ENCODE measurements at places on chromosomes 16 and 17.

- DNase-seq, result no peak
Measured at GRCh38 chr16:70418993-70419318, 19.9 kb downstream of the ST3GAL2 start.

DNA sequence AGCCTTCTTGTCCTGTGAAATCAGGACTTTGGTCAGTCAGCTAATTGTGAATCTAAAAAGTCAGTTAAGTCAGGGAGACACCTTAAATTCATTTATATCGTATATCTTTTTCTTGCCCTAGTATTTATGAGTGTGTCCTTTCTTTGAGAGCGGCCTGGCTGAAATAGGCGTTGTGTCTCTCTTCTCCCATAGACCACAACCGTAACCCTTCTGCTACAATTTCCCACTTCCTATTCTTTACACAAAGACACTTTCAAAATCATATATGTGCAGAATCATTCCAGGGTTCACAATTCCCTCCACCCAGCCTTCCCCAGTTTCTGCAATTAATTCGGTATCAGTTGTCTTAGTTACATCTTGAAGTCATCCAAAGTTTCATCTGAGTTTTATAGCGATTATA is 14.0 kb upstream of the COTL1 start:
- DNase-seq, result no peak

GRCh38 chr16:25713785-25714570 is 22.2 kb downstream of the HS3ST4 start:
- no peak for DNase-seq

GRCh38 chr17:78958641-78959127 is 21.0 kb downstream of the LGALS3BP start:
- no peak for DNase-seq

DNA sequence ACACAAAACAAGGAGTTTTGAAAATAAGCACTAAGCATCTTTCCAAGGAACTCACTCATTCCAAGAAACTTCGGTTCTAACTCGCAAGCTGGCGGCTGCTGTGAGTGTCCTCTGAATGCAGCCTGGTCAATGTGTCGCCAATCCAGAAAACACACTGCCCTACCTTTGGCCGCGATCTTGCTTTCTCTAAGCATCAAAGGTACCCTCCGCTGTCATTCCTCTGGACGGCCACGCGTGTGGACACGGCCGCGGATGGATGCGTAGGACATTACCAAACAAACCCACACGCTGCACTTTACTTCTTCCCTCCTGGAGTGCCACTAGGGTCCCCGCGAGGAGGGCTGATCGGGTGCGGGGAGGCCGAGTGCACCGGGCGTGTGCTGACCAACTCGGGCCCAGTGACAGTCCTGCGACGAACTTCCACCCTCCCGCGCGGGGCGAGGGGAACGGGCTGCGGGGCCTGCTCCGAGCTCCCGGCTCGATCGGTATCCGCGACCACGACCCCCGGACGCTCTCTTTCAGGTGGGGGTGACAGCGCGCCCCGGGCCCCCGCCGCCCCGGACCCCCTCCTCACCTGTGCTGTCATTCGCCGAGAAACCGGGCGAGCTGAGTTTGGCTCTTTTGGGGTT is 1.1 kb downstream of the CREBBP start:
- peak; percentile 20 for DNase-seq

- no peak for DNase-seq
Measured at GRCh38 chr17:65405563-65405962, 155.9 kb downstream of the AXIN2 start.

- DNase-seq, result no peak
Measured at GRCh38 chr17:56173958-56174835, 20.9 kb downstream of the ANKFN1 start.

GRCh38 chr17:48970224-48970623 is 1.8 kb upstream of the GIP start:
- DNase-seq, result no peak

DNA sequence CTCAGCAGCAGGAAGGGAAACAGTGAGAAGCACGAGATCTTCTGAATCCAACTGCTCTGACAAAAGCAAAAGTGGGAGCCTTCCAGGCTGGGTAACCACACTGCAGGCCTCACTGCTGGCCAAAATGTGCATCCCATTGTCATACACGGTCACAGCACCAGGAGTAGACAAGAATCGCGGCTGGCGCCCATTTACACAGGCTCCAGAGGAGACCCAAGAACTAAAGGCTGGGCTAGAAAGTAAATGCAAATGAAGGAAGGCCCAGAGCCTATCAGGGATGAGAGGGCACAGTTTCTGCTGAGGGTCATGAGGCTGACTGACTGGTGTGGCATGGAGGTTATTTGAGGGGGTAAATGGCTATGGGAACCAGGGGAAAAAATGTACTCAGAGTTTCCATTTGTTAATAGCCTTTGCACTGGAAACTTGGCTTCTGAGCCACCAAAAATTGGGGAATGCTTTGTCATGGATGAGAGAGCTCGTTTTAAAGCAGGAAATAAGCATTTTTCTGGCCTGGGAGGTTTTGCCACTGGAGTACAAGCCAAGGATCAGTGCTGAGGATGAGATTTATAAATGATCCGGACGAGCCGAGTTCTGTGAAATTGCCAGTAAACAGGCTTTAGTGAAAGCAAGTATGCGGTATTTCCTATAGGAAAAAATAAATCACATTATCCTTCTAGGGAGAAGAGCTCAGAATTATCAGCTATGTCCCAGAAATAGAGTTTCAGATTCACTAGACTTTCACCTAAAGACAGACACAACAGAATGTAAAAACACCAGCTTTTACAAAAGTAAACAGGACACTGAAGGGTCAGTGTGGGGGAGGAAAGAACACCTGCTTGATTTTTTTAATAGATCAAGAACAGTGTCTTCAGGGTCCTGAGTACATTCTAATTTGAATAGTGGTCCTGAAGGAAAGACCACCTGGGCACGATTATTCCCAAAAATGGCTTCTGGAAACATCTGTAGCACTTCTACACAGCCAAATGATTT is 66.9 kb upstream of the GSG1L start:
- DNase-seq, result no peak

DNA sequence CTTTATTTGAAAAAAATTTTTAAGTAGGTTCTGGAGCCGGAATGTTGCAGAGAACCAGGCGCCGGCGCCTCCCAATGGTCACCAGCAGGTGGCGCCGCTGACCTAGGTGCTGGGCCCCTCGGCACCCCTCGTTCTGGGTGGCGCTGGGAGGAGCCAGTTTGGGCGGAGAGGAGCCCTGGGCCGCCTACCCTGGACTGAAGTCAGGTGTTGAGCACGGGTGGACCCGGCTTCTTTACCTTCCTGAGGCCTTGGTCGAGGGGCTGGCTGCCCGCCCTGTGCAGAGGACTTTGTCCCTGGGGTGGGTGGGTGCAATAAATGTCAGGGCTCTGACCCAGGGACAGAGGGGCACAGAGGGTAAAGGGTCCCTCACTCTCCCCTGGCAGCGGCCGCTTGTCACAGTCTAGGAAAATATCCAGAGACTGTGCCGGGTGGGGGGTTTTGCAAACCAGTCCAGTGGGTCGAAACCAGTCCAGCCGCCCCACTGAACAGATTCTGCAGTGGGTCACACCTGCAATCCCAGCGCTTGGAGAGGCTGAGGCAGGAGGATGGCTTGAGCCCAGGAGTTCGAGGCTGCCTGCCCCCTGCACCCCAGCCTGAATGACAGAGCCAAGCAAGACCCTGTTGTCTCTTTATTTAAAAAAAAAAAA is 30.1 kb upstream of the TNFRSF13B start:
- DNase-seq, result peak; percentile 75

DNA sequence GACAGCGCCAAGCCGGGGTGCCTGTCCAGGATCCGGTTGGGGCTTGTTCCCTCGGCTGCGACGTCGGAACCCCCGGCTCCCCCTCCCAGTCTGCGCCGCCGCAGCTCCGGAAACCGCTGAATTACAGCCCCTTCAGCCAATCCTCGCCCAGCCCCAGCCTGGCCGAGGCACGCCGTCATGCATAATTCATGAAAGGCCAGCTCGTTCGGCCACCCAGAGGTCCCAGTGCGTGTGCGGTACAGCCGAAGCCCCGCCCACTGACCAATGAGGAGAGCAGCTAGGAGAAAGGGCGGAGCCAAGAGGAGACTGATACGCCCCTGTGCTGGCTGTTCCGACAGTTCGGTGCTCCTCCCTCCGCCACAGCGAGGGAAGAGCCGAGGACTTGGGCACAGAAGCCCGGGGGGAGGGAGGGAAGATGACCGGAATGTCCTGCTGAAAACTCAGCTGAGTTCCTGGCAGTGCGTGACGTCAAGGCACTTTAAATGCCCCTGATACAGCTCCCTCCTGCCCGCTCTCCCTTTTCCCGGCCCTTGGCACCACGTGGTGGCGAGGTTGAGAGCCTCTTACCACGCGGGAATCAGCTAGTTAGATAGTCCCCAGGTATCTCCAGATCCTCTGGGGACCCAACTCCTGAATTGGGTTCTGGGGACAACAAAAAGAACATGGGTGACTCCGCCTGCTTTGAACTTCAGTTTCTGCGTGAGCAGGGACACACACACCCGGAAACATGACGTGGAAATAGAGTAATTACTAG is at the start of gene STAT3:
TSS of gene STAT3 (minus strand) at position 62 of the 754 bp plus-strand sequence. CDS start 39,926 bp downstream, outside the sequence.
- peak; percentile 100 for DNase-seq

DNA sequence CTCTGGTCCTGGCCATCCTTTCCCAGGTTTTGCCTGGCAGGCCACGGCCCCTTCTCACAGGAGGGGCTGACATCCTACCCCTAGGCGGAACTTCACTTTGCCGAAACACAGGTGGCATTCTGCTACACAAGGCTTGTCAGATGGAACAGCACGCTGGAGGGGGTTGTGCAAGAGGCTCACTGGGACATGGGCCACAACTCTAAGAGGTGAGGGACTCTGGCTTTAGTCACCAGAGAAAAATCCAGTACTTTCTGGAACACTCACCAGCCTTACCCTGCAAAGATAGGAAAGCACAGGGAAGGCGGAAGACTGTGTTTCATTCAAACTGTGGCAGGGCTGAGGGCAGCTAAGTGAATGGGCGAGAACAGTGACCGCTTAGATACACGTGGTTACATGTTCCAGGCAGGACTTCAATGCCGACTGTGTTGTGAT is 18.3 kb downstream of the CDC42EP4 start:
- DNase-seq, result no peak

- peak; percentile 74 for DNase-seq
Measured at GRCh38 chr16:11079652-11080187, 135.4 kb downstream of the CLEC16A start.

DNA sequence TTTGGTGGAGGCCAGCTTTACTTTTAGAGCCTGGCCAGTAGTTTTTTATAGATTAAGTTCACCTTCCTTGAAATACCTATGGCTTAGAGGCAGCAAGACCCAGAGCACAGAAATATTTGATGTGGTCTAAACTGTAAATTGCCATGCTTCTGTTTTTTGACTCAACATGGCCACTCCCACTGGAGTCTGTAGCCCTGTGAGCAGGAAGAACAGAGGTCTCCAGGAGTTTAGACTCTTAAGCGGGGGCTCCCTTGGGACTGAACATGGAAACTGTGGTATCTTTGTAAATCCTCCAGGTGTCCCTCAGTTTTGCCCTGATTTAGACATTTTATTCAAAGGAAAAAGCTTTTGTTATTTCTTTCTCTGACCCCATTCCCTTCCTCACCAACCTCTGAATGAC is 145.6 kb downstream of the FTO start:
- no peak for DNase-seq

- no peak for DNase-seq
Measured at GRCh38 chr17:40462343-40463121, 19.3 kb downstream of the IGFBP4 start.

- DNase-seq, result no peak
Measured at GRCh38 chr17:7240375-7240774, 1.1 kb upstream of the PHF23 start.

DNA sequence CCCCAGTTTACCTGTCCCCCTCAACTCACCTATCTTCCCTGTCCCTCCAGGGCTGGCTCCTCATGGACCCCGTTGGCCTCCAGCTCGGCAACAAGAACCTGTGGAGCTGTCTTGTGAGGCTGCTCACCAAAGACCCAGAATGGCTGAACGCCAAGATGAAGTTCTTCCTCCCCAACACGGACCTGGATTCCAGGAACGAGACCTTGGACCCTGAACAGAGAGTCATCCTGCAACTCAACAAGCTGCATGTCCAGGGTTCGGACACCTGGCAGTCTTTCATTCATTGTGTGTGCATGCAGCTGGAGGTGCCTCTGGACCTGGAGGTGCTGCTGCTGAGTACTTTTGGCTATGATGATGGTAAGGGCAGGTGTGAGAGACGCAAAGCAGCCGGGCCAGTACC is 31.3 kb downstream of the NLRC5 start:
- DNase-seq, result no peak

DNA sequence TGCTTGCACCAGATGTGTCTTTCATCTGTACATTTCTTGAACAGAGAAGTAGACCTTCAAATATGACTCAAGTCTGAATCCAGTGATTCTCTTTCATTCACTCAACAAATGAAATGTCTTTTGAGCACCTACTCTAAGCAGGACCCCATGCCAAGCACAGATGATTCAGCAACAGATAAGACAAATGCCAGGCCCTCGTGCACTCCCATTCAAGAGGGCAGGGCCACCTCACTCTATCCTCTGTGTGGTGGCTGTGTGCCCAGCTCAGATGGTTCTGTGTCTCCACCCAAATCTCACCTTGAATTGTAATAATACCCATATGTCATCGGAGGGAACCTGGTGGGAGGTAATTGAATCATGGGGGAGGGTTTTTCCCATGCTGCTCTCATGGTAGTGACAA is 74.1 kb upstream of the NKD1 start:
- peak; percentile 59 for DNase-seq

DNA sequence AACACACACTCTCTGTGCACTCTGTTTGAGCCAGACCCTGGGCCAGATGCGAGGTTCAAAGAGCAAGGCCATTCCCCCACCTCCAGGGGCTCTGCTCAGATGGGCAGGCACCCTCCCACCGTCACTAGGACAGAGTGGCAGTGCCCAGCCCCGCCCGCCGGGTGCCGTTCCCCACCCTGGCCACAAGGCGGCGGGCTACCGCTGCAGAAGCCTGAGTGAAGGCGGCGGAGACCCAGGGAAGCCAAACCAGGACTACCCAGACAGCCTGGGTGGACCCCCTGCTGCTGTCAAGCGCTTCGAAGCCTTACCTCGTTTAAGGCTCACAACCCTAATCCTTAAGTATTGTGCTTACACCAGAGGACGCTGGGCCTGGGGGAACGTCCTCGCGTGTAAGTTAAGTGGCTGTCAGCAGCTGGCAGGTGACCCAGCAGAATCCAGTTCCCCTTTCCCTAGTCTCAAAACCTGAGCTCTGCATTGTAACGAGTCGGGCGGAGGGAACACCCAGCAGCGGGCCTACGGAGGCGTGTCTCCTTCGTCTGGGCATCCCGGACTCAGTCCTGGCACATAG is 4.5 kb downstream of the ARHGAP27 start:
- peak; percentile 84 for DNase-seq

GRCh38 chr17:62705156-62705777 is 77.8 kb downstream of the MRC2 start:
- no peak for DNase-seq

- no peak for DNase-seq
Measured at GRCh38 chr16:65624666-65625065, 502.8 kb upstream of the CDH11 start.

- no peak for DNase-seq
Measured at GRCh38 chr16:83549316-83550182, 258.2 kb upstream of the HSBP1 start.

All from activated naive CD4-positive, alpha-beta T cell treated with anti-CD3 and anti-CD28 coated beads for 36 hours (primary cell).